DMS79 treated with DMSO at 0.1 percent for 48 hours (cell line): ENCODE measurements at places on chromosomes 11 and 22.

GRCh38 chr22:28068826-28069225 lies 149.8 kb upstream of the PITPNB start:
- no peak for DNase-seq

DNA sequence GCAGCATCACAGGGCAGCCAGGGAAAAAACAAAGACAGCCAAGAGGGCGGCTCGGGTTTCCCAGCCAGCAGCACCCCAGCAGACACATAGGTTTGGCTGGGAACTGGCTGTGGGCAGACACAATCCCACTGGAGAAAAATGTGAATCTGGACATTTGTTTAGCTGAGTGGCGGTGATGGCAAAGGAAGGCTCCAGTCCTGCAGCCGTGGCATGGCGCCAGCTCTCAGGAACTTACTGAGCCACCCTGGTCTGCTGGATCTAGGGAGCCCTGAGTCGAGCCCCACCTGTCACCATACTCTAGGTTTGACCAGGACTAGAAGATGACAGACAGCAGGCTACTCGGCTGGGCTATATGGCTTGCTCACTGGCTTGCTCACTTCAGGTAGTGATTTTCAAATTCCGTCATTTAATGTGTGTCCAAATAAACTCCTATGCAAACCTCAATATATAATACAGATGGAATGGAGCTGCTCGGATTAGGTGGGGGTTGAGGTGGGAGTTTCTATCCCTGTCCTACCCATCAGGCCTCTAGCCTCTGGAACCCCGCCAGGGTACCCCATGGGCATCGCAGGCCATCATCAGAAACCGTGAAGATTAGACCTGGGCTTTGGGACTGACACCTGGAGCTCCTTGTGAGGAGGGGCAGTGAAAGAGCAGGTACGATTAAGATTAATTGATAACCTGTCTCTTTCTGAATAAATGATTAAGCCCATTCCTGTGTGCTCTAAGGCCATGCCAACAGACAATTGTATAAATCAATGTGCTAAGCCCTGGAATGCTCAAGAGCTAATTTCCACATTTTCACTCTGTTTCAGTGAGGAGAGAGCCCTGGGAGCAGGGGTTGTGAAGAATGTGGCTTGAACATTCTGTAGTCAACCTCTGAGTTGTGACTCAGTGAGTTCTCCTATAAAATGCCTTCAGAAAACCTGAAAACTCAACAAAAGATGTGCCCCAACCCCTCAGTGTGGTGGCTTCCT lies 42.5 kb downstream of the GALNT18 start:
- peak; percentile 78 for DNase-seq

DNA sequence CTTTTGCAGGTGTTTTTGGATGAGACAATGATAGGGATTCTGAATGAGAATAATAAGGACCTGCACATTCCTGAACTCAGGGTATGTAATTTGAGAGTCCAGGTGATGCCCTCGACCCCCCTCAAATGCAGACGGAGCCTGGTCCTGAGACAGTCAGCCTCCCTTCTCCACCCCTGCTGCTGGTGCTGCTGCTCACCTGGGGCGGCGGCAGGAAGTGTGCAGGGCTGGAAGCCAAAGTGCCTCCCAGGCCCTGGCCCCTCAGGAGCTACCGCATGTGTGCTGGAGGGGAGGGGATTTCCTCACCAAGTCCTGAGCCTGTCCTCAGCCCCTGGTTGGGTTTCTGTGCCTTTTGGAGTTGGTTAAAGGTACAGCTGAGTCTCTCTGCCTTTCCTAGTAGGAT lies 19.0 kb upstream of the GLB1L2 start:
- no peak for DNase-seq

GRCh38 chr11:108472681-108473080 lies 5.4 kb upstream of the C11orf65 start:
- no peak for DNase-seq

GRCh38 chr11:1260023-1260501 lies 37.2 kb downstream of the MUC5B start:
- no peak for DNase-seq

DNA sequence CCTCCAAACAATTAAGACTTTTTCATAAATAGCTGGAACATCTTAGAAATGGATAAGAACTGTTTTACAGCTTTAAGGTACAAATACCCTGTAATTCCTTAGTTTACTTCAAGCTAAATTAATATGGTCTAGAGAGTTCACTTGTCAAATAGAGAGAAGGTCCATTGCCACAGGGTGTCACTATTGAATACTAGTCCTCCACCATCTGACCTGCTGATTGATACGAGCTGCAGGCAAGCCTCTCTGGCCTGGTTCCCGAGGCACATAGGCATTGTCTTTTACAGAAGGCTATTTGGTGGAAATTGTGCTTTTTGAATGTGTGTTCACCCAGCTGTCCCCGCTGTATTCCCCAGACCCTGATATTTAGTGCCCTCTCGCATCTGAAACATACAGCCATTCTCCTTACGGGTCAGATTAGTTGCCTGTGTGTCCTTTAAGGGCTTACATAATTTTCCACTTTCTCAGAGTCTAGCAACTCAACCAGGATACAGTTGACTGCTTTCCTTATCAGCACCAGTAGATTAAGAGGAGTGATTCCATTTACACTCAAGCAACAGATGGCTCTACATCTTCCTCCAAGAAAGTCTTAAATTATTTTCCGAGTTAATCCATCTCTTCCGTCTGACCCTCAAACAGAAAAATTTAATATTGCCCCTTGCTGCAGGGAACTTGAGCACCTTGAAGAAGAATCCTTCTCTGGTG lies 788.8 kb upstream of the FAT3 start:
- DNase-seq = no peak

DNA sequence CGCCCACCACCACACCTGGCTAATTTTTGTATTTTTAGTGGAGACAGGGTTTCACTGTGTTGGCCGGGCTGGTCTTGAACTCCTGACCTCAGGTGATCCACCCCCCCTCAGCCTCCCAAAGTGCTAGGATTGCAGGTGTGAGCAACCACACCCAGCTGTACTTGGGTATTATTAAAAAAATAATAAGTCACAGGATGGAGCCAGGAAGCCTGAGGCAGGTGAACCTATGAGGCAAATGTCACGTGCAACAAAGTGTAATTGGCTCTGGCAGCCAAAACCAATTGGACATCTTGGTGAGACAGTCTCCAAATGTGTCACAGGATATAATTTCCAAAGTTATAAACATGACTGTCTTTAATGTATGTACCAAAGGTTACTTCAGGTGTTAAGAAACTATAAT lies 24.0 kb upstream of the MALAT1 start:
- DNase-seq = no peak

DNA sequence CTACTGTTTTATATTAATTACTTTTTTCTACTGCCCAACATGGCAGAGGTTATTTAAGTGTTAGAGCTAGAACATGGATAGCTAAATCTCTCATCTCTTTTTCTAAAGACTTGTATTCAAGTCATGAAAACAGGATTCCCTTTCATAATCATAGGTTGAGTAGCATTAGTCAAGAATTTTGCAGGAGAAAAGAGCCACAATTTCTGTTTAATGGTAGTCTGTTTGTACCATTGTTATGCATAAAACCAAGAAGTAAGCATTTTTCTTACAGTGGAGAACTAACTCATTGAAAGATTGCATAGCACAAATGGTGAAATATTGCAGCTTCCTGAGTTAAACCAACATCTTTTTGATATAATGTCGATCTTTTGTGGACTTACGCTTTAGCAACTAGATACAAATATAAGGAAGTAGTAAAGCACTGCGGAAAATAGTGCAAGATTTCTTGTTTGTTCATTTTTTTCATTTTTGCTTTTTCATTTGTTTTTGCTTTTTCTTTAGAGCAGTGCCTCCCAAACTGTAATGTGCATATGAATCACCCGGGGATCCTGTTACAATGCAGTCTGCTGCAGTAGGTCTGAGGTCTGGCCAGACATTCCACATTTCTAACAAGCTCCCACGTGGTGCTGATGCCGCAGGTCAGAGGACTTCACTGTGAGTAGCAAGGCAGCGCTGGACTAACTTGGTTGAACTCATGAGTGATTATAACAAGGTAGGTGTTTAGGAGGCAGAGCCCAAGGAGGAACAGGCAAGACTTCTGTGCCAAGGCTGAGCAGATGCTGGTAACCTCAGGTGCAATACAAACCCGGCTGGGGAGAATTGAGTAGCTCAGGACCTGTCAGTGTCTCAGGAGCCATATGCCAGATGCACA lies 4.6 kb downstream of the ETS1 start:
- no peak for DNase-seq

DNA sequence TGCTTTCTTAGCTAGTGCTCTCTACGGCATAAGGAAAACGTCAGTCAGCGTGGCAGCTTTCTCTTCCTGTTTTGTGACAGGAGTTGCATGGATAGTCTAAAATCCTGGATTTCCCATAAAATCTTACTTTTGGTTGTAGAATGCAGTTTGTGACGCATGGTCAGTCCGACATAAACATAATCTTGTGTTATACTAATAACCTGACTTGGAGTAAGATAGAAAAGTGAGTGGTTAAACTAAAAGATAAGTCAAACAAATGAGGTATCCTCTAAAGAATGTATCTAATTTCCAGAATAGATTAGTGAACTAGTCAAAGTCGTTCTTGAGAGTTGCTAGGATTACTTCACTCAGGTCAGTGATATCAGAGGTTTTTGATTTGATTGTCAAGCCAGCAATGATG lies 157.6 kb downstream of the PGR start:
- no peak for DNase-seq

DNA sequence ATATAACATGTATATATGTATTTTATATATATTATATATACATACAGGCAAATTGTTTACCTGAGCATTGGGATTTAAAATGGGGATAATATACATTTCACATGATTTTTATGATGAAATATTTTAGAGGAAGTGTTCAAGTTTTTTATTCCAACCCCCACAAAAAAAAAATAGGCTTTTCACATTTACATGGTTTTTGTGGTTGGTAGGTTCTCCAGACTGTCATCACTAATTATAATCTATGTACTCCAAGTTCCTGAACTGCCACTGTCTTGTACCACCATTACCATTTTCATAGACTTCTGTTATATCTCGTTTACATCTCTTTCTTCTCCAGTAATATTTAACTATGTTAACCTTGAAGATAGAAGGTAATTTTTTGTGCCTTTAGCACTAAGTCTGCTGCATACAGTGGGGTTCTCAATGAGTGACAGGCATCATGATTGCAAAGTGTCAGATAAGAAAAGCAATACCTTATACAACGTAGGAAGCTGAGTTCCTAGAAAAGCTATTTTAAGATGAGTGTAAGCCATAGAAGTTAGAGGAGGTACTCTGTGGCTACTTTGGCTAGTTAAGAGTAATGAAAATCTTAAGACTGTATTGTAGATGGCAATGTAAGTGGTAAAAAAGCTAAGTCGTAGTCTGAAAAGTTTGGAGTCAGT lies 5.2 kb downstream of the TMEM126A start:
- no peak for DNase-seq

DNA sequence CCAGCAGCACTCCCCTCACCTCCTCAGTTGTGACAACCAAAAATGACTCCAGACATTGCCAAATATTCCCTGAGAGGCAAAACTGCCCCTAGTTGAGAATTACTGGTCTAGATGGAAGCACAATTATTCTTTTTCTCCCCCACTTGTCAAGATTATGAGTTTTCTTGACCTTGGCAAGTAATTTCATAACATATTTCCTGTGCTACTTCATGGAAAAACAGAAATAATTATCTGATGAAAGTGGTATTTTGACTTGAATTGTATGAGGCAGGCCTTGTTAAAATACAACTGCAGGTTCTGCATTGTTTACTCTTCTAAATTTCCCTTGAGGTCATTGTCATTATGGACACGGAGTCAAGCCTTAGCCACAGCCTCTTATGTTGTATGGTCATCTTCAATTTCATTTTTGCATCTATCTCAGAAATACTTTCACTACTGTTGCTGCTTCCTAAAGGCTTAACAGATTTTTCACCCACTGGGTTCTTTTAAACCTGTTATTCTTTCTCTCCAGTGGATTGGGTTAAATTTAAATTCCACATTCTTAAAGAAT lies 32.2 kb upstream of the LDLRAD3 start:
- no peak for DNase-seq

- no peak for DNase-seq
Observed at GRCh38 chr22:39383841-39384625, 15.5 kb upstream of the TAB1 start.

DNA sequence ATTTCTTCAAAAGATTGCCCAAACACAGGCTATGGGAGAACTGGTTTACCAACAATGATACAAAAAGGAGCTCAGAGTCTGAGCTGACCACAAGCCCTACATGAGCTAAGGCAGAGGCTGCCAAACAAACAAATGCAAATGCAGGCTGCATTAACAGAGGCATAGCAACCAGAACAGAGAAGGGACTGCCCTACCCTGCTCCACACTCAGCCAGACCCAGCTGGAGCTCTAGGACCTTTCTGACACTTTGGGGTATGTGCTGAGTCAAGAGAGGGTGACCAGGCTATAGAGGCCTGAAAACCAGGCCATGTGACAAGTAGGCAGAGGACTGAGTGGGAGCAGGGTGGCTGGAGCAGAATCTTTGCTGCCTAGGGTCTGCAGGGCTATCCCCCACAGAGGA lies 17.8 kb upstream of the P2RY2 start:
- peak; percentile 35 for DNase-seq

GRCh38 chr11:75625021-75625420 lies 43.8 kb downstream of the MAP6 start:
- DNase-seq = peak; percentile 86

DNA sequence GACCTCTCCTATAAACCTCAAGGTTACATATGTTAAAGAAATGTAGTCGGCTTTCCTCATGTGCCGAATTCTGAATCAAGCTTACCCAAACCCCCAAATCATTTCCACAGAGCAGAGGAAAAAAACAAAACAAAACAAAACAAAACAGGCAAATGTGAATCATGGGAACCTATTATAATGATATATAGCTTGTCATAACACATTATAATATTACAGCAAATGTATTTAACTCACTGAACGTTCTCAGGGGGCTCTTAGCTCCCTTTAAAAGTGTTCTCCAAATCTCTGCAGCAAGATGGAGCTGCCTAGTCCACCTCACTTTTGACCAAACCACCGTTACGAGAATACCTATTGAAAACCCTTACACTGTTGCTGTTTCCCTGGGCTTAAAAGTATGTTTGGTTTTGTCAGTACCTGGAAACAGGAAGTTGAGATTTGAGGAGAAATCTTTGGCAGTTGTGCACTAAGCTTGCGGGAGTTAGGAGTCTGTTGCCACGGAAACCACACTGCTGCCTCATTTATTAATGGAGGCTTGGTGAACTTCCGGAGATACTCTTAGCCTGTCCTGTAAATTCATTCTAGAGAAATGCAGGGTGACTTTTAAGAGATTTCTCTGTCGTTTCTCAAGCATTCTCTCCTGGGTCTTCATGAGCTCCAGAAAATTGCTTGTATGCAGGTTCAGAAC lies 167.0 kb upstream of the RASSF10 start:
- DNase-seq = peak; percentile 78

- peak; percentile 15 for DNase-seq
Observed at GRCh38 chr11:127345819-127346459, 345.4 kb upstream of the KIRREL3 start.

- DNase-seq = peak; percentile 66
Observed at GRCh38 chr11:45105233-45105983, 41.0 kb upstream of the PRDM11 start.

DNA sequence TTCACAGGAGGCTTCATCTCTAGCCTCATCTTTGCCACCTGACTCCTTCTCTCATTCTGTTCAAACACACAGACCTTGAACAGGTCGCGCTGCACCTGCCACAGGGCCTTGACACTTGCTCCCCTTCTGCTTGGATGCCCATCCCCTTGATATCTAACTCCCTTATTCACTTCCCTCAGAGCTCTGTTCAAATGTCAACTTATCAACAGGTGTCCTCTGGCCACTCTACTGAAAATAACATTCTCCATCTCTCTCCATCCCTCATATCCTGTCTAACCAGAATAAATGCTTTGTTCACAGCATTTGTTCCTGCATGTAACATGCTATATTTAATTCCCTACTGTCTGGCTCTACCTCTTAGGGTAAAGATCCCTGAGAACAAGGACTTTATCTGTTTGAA lies 67.2 kb upstream of the DRD2 start:
- DNase-seq = no peak
